ENCODE measurements at places on chromosomes 11 and 22.
A peak's percentile ranks its signal among the peaks of the same experiment; 100 is the strongest.

DNA sequence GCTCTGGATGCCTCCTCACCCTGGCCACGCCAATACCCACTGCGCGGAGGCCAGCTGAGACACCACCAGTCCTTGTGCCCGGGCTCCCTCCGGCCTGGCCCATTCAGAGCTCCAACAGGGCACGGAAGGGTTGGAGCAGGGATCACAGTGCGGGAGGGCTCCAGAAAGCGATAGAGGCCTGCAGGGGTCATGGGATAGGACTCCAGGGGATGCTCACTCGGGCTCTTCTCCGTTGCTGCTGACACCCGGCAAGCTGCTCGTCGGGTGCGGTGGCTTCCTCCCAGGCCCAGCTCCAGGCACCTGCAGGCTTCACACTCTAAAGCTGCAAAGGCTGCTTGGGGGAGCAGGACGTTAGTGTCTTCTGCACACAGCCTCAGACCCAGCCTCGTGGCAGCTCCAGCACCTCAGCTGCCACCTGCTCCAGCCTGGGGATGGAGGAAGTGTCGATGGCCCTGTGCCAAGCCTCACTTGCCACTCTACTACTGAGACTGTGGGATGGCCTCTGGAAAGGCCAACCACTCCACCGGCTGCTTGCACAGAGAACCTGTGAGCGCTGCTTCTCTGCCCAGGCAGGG lies 10.6 kb downstream of the WNT7B start:
- no peak for DNase-seq

DNA sequence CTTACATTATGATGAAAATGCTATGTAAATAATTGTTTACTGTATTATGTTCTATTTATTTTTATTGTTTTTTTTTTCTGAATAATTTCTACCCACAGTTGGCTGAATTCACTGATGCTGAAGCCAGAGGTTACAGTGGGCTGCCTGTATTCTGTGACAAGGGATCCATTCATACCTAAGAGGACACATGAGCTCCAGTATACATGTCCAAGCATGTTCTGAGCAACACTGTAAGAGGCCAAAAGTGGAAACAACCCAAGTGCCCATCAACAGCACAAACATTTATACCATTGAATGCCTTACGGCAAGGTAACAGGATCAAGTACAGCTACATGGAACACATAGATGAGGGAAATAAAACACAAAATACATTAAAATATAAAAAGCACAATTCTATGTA lies 1.4 kb upstream of the SRSF8 start:
- no peak for DNase-seq

- no peak for DNase-seq
Measured at GRCh38 chr11:60977836-60978235, 6.4 kb downstream of the CD6 start.

- DNase-seq: no peak
Measured at GRCh38 chr11:110130642-110131238, 37.5 kb downstream of the ZC3H12C start.

DNA sequence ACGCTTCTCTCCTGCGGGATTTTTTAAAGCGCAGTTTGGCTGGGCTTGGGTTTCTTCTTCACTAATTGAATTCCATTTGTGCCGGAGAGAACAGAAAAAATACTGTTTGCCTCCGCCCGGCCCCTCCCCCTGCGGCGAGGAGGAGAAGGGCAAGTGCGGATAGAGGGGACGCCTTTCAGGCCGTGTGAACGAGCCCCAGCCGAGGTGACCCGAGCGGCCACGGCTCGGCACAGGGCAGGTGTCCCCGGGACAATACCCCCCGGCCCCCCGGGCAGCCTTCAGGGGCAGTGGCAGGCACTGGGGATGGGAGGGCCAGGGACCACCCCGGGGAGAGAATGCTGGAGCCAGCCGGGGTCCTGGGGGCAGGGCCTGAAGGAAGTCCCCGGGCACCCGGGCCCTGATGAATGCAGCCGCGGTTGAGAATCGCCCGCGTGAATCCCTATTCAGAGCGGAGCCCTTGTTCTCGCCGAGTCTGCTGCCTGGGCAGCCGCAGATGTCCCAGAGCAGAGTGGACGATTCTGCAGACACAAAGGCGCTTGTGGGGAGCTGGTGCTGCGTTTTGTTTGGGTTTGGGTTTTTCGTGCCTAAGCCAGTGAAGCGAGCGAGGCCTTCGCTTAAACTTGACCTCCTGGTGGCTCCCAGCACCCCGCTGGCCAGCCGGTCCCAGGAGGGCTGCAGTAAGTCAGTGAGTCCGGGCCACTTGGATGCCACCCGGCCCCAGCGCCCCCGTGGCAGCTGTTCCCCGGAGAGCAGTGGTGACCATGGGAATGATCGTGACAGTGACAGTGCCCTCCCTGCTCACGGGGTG lies 96.0 kb downstream of the WNT7B start:
- DNase-seq: no peak

GRCh38 chr11:74978041-74978440 lies 10.7 kb upstream of the NEU3 start:
- no peak for DNase-seq

GRCh38 chr22:38461414-38462081 lies 6.3 kb upstream of the KDELR3 start:
- DNase-seq: peak; percentile 57

- DNase-seq: no peak
Measured at GRCh38 chr22:27853424-27853823, 51.9 kb upstream of the MN1 start.

DNA sequence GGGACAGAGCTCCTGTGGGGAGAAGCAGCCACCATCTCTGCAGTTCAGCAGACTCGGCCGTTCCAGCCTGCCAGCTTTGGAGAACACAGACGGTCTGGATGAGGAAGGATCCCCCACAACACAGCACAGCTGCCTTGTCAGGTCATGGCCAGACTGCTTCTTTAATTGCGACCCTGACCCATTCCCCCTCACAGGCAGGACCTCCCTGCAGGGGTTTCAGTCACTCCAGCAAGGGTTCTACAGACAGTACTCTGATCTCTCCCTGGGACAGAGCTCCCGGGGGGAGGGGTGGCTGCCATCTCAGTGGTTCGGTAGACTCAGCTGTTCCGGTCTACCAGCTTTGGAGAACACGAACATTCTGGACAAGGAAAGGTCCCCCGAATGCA lies 173.5 kb downstream of the TTC28 start:
- no peak for DNase-seq

DNA sequence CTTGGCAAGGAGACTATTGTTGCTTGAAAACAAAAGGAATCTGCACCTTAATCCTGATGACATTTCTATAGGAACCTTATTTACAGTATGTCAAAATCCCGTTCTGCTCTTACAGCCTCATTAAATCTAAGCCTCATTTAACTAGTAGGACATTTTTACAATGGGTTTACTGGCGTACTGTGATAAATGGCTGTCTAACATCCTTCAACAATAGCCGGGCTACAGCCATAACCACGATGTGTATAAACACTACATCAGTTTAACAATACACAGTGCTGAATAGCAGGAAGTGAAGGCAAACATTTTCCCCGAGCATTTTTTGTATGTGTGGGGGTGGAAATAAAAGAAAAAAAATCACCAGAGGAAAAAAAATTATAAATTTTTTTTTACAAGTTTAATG lies 131.2 kb downstream of the ARL14EP start:
- DNase-seq: no peak

DNA sequence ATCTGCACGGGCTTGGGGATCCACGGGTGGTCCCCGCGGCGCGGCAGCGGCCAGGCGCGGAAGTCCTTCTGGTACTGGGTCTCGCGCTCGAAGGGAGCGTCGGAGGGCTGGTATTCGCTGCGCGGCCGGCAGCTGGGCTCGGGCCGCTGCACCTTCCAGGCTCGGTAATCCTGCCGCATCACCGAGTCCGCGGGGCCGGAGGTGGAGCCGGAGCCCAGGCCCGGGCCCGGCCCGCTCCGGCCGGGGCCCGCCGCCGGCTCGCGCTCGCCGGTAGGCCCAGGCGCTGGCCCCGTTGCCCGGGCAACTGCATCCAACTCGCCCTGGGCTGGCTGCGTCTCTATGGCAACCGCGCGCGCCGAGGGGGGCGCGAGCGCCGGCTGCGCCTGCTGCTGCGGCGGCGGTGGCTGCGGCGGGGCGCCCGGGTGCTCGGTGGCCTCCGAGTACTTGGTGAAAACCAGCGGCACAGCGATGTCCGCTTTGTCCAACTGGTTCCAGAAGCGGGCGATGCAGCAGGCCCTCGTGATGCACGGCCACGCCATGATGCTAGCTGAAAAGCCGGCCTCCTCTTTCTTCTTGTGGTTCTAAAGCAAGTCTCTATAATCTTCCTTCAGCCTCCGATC lies 897 bp downstream of the MAP6 start:
- no peak for DNase-seq

- DNase-seq: no peak
Measured at GRCh38 chr11:1796413-1797011, 32.8 kb upstream of the CTSD start.

- no peak for DNase-seq
Measured at GRCh38 chr22:40628354-40629042, 8.0 kb downstream of the MRTFA start.

DNA sequence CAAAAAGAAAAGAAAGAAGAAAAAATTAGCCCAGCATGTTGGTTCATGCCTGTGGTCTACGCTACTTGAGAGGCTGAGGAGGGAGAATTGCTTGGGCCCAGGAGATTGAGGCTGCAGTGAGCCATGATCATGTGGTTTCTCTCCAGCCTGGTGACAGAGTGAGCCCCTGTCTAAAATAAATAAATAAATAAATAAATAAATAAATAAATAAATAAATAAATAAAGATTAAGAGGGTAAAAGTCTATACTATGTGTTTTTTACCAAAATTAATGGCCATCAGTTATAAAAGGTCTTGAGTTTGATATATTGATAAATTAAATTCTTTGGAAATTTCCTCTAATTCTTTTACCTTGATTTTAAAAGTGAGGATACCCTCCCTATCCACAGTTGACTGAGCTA lies 25.2 kb upstream of the DEPDC7 start:
- DNase-seq: no peak

DNA sequence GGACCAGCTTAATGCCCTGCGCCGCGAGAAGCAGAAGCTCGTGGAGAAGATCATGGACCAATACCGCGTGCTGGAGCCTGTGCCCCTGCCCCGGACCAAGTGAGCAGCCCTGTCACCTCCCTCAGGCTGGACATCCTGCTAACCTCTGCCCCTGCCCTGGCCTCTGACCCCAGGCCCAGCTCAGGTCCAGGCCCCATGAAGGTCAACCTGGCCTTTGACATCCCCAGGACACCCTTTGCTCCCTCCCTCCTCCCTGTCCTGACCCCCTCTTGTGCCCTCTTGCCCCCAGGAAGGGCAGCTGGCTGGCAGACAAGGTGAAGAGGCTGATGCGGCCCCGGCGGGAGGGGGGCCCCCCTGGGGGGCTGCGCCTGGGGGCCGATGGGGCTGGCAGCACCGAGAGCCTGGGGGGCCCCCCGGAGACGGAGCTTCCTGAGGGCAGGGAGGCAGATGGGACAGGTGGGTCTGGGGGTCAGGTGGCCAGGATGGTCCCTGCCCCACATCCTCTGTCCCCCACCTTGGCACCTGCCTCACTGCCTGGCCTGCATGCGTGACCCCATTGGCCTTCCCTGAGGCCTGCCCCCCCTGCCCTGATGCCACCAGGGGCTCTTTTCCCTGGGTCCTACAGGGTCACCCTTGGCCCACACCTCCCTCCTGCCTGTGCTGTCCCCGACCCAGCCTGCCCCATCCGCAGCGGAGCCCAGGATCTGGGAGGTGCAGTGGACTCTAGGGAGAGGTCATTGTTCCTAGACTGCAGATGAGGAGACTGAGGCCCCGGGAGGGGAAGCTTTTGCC lies 5.1 kb upstream of the RPS6KA4 start:
- no peak for DNase-seq

DNA sequence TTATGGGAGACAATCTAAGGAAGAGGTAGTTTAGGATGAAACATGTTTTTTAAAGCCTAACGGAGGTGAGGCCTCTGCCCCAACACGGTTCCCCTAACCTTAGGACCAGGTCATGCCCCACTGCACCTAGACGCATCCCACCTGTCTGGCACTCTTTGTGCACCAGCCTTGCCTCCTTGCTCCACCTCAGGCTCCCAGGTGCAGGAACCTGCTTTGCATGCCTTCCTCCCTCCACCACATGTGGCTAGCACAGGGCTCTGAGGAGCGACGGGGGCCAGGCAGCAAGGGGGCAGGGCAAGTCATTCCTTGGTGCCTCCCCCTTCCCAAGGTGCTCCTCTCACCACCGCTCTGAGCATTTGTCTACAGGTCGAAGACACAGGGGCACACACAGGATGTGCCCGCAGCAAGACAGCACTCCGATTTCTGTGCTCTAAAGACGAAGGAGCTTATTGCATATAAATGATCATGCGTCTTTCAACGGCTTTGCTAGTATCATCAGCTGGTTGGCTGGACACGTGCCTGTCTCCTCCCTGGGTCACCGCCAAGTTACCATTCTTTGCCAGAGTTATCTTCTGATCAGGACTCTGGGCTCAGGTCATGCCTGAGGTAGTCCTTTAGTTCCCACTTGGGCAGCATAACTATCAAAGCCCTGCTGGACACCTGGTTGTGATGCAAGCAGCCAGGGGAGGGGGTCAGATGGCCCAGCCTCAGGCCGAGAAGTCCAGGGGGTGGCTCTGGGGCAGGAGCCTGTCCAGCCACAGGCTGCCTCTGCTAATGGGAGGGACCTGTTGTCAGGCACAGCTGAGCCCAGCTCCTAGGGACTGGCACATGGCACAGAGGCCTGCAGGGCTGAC lies 172.0 kb upstream of the NTM start:
- DNase-seq: no peak

DNA sequence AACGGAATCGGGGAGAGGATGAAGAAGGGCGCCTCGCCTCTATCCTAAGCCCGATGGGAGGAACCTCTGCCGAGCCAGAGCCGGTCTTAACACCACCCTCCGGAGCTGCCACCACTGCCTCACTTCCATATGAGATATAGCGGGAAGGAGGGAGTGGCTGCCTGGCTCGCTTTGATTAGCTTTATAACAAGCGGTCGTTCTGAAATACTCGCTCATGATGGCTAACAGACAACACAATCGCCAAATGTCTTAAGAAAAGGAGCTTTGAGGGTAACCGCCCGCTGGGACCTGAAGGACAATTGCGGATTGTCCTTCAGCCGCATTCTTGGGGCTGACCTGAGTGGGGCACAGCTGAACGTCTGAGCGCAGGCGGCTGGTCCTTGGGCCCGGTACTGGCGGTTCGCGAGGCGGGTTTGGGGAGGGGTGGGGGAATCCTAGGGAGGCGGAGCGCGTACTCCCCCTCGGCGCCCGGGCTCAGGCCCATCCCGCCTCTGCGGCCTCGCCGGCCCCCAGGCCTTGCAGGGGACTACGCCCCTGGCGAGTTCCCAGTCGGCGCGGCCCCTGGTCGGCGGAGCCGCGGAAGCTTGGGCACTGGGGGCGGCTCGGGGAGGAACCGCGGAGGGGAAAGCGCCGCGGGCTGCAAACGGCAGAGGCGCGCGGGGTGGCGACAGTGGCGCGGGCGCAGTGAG lies at the start of gene PLAAT5:
PLAAT5 (minus strand) TSS at position 617 of the 689 bp plus-strand sequence; CDS start at position 484, 133 bp downstream.
- DNase-seq: no peak

- DNase-seq: no peak
Measured at GRCh38 chr22:33381531-33382406, 323.6 kb upstream of the SYN3 start.

Measured in activated T-cell treated with anti-CD3 and anti-CD28 coated beads for 24 hours (primary cell).